ENCODE measurements at places on chromosomes 6 and 20.

- DNase-seq, result no peak
Observed at GRCh38 chr6:38040254-38040653, 220.7 kb downstream of the ZFAND3 start.

GRCh38 chr20:57662456-57663240 lies 42.4 kb upstream of the ZBP1 start:
- DNase-seq, result no peak

- no peak for DNase-seq
Observed at GRCh38 chr6:168535711-168536110, 94.7 kb downstream of the SMOC2 start.

- peak; percentile 80 for DNase-seq
Observed at GRCh38 chr6:159979136-159979874, 10.4 kb downstream of the IGF2R start.

GRCh38 chr6:107941627-107942026 lies 16.4 kb downstream of the SEC63 start:
- DNase-seq, result no peak

- no peak for DNase-seq
Observed at GRCh38 chr20:25059866-25060465, 2.0 kb upstream of the ACSS1 start.

GRCh38 chr6:100084991-100085364 lies 91.0 kb upstream of the MCHR2 start:
- DNase-seq, result no peak

DNA sequence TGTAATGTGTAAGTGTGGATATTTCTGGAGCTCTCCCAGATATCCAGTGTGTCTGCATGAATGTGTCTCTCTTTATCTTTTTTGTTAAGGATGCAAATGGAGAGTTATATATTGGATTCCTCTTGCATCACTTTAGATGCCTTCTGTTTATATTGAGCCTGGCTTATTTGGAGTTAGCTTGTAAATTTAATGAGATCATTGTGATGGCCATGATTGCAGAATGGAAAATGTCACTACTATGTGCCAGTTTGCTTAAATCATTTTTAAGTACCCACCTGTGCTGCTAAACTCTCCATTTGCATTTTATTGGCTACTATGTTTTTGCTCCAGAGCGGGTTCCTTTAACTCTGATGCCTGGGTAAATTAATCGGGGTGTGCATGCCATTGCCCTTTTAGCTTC lies 334.8 kb downstream of the UTRN start:
- no peak for DNase-seq

DNA sequence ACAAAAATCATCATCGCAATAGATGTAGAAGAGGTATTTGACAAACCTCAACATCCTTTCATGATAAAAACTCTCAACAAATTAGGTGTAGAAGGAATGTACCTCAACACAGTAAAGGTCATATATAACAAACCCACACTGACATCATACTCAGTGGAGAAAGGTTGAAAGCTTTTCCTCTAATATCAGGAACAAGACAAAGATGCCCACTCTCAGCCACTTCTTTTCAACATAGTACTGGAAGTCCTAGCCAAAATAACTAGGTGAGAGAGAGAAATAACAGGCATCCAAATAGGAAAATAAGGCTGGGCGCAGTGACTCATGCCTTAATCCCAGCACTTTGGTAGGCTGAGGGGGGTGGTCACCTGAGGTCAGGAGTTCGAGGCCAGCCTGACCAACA lies 95.8 kb downstream of the ZDHHC14 start:
- no peak for DNase-seq

- DNase-seq, result peak; percentile 57
Observed at GRCh38 chr6:107736713-107737396, 87.3 kb downstream of the SCML4 start.

All from OCI-LY7 (cell line).